ENCODE measurements at places on chromosomes 3 and 15.

DNA sequence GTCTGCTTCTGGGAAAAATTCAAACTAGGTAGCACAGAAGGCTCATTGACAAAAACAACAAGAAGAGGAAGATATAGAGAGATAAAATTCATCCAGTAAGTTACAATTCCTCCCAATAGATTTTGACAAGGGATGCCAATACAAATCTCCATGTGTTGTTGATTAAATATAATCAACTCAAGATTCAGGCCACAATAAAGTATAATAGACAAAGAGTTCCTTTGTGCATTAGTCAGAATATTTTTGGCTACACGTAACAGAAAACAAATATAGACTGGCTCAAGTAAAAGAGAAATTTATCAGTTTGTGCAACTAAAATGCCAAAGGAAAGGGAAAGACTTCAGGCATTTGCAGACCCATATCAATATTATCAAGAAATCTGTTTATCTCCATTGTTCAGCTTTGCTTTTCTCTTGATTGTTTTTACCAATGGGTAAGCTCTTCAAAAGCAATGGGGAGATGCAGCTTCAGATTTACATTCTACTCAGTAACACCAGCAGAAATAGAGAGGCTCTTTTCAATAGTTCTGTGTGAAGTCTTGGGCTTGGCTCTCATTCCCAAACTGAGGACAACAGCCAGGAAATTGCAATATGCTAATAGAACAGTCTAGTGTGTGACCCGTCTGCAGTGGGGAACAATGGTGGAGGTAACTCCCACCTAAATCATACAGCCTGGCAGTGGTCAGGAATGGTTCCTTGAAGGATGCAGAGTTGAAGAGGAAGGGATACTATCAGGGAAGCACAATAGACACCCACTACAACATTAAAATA, 77.6 kb upstream of the PROK2 start:
- no peak for DNase-seq

GRCh38 chr3:187871848-187872247, 126.6 kb upstream of the BCL6 start:
- DNase-seq, result no peak

- DNase-seq, result no peak
These were observed 36.3 kb downstream of the RASGRP1 start for GRCh38 chr15:38528294-38528693.

GRCh38 chr3:102400142-102400541, 34.7 kb upstream of the ZPLD1 start:
- no peak for DNase-seq

GRCh38 chr3:186096290-186096689, 12.6 kb downstream of the ETV5 start:
- no peak for DNase-seq

GRCh38 chr3:30475038-30475808, 131.2 kb upstream of the TGFBR2 start:
- DNase-seq, result no peak

GRCh38 chr3:126342211-126342610, 15.0 kb downstream of the KLF15 start:
- DNase-seq, result no peak

DNA sequence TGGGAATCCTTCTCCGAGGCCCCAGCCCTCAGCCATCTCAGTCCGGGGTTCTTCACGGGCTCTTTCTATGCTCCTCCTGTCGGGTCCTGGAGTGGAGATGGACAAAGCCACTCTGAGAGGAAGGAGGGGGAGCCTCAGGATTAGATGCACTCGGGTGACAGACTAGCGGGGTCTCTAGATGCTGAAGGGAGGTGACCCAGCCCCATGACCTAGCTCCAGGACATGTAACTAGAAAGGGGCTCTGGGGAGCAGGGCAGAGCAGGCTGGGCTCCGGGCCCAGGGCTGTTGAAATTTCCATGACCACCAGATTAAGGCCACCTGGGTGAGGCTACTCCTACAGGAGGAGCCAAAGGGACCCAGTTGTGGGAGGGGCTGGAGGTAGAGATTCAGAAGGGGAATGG, 14.8 kb upstream of the SKIC8 start:
- DNase-seq, result no peak

DNA sequence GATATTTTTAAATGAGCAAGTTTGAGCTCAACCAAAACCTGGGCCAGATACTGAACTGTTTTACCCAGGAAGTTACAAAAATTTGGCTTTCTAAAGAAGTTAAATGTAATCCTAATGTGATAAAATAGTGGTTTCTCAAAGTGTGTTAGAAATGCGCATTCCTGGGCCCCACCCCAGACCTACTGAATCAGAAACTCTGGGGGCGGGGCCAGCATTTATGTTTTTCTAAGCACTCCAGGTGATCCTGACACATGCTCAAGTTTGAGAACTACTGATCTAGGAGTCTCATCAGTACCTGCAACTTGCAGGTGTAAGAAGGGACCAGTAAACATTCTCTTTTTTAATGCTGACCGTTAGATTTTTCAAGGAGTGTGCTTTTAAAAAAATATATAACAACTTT, 190.6 kb downstream of the VPS13C start:
- no peak for DNase-seq

DNA sequence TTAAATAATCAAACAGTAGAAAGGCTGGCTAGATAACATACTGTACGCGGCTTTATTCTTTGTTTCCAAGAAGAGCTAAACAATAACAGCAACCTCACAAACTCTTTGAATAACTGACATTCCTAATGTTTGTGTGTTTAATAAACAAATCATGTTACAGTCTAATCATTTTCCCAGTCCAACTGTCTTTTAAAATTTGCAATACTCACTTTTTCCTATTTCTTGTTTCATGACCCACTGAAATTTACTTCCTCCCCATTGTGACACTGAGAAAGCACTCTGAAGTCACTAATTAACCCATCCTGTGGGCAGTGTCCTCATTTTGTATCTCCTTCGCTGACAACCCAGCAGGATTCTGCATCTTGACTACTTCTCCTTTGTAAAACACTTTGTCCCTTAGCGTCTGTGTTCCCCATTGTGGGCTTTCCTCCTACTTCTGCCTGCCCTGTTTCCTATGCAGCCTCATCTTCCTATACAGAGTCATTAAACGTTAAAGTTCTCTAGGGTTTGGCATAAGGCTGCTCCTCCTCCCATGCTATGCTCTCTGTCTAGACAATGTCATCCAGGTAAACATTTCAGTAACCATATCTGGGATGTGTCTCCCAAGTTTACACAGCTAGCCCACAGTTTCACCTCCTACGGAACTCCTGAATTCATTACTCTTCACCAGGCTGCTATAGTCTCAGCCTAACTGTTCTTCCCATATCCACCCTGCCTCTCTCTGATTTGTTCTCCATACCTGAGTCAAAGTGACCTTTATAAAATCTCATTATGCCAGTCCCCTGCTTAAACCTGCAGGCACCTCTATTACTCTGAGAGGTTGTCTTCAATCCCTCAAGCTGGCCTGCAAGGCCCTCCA, 148.9 kb downstream of the GREM1 start:
- peak; percentile 17 for DNase-seq

GRCh38 chr3:184778426-184779332, 33.3 kb upstream of the VPS8 start:
- DNase-seq, result no peak

GRCh38 chr15:89399238-89400115, 64.9 kb upstream of the POLG start:
- no peak for DNase-seq

DNA sequence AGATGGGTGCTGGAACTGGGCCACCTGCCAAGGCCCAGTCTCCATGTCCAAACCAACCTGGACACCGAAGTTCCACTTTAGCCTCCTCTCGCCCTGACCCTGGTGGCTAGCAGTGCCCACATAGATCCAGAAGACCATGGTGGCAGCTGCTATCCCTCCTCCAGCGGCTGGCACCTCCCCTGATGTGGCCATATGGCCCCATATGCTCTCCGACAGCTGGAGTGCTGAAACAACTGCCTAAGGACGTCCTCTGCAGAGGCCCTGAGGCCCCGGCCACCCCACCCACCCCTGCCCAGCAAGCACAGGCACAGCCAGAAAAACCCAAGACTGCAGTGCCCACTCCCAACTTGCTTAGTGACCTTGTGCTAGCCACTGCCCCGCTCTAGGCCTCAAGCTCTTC, 182.3 kb upstream of the LINGO1 start:
- no peak for DNase-seq

DNA sequence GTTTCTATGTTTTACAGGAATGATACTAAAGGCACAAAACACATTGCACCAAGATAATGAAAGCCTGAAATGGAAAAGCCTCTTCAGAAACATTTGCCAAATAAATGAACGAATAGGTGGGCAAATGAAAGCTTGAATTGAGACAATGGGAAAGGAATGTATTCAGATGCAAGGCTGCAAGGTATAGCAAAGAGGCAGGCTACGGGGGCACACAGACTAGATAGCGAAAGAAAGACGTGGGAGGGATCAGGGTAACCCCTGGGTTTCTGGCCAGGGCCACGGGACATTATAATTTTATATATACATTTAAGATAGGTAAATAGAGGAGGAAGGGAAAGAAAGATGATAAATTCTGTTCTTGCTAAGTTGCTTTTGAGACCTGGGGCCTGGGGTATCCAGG, 95.9 kb upstream of the NLGN1 start:
- DNase-seq, result no peak

GRCh38 chr3:61594144-61594963, 33.0 kb downstream of the PTPRG start:
- DNase-seq, result no peak

DNA sequence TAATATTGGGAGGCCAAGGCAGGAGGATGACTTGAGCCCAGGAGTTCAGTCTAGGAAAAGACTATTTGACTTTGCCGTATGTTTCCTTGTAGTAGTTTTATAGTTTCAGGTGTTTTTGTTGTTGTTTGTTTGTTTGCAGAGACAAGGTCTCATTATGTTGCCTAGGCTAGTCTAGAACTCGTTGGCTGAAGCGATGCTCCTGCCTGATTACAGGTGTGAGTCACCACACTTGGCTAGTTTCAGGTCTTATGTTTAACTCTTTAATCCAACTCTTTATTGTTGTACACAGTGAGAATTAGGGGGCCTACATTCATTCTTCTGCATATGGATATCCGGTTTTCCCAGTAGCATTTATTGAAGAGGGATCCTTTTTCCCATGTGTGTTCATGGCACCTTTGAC, 32.0 kb downstream of the FAIM start:
- DNase-seq, result no peak

DNA sequence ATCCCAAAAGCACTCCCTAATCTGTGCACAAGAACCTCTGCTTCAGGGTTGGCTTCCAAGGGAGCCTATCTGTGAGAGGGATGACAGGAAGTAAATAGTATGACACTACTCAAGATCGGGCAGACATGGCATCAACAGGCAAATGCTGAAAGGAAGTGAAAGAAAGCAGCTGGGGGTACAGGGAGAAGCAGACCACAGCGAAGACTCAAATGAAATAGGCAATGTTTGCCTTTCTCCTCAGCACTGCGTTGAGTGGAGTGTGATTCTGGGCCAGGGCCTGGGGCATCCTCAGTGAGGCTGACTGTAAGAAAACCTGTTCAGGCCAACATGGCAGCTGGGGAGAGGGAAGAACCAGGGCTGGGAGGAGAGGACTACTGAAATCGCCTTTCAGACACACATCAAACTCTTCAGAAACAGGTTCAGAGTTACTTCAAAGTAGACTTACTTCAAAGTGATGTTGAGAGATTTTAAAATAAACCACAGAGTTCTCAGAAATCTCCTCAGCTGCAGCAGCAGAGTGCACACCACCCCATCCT, 96.6 kb downstream of the SLC9A9 start:
- no peak for DNase-seq

DNA sequence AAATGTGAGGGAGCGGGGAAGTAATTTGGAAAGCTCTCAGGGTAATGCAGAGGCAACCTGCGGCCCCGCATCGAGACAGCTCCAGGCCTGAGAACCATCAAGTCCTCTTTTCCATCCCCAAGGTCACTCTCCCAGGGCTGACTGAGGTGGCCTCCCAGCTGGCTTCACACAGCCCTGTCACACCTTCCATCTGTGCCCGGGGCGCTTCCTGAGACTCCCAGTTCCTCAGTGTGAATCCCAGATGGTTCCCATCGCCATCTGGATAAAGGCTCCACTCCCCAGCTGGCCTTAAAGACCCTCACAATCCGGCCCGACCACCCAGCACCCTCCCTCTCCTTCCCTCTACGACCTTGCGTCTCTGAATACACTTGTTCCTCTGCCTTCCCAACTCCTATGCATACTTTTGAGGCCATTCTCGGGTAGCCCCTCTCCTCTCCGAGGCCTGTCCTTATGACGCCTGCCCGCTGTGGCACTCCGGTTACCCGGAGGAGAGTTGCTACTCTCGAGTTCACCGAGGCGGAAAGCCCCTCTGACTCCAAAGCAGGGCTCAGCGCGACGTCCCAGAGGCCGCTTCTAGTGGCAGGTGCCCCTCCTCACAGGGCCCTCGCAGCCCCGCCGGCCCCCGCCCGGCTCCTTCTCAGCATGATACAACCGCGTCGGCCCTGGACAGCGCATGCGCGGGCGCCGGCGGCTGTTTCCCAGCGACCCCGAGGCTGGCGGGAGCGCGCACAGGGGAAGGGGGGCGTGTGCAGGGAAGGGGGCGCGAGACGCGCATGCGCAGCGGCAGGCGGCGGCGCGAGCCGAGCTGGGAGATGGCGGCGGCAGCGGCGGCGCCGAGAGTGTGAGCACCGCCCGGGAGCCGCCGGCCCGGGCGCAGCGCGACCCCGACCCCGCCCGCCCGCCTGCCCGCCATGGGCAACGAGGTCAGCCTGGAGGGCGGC, at the start of gene BSN:
Gene BSN, plus strand, starts transcription at position 786 of the 941 bp plus-strand sequence. Its CDS starts 126 bp downstream, at position 912.
- peak; percentile 66 for DNase-seq

- DNase-seq, result no peak
These were observed 375.3 kb downstream of the LPP start for GRCh38 chr3:188529228-188529627.

GRCh38 chr3:195260280-195260905, 10.6 kb downstream of the XXYLT1 start:
- DNase-seq, result peak; percentile 77

GRCh38 chr3:187211532-187212195, 14.4 kb downstream of the RTP1 start:
- DNase-seq, result no peak

DNA sequence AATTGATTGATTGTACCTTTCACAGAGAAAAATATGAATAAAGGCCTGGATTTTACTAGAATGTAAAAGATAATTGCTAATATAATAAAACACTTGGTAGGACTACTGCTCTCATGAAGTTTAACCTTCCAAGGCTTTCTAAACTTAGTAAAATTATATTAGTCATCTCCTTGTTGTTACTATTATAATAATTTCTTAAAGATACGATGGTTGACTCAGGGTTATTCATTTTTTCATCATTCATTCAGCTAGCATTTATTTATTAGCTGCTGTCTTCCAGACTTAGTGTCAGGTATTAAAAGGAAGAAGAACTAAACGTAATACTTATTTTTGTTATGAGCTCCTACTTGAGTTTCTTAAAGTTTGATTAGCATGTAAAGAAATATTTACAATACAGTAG, 771.6 kb upstream of the NR2F2 start:
- no peak for DNase-seq

GRCh38 chr15:70521576-70522322, 241.6 kb downstream of the UACA start:
- DNase-seq, result no peak

DNA sequence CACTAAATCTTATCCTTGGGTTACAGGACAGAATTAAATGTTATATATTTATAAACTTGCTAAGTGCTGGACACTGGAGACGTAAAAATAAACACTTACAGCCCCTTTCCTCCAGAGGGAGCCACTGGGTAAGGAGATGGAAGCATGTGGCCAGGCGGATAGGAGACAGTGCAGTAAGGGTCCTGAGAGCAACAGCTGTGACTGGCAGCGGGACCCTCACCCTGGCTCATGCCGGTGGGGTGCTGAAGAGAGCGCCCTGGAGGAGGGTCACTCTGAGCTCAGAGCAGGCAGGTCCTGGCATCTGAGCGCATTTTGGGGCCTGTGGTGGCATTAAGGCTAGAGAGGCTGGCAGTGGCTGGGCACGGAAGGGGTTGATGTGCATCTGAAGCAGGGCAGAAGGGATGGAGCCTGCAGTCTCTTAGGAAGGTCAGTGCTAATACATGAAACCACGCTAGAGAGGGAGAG, 16.0 kb downstream of the SEC61A1 start:
- peak; percentile 49 for DNase-seq

Measured in AML-193 (cell line).